Iris pigment epithelial cell (primary cell): ENCODE measurements at places on chromosomes 3 and 15.

DNA sequence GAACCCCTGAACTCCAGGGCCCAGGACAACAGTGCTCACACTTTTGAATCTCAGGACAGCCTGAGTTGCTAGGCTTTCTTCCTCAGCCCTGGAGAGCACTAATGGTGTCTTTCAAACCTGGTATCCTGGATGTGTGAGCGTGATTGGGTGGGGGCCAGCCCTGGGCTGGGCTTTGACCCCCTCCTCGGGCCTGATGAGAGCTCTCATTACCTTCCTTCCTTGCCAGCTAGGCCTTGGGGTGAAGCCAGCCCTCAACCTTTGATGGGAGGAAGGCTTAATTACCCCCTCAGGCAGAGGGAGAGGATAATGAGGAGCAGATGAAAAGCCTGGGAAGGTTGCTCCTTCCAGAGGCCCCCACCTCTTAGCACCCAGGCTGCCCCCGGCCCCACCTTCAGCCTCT, 31.1 kb upstream of the INSYN1 start:
- DNase-seq, result no peak

DNA sequence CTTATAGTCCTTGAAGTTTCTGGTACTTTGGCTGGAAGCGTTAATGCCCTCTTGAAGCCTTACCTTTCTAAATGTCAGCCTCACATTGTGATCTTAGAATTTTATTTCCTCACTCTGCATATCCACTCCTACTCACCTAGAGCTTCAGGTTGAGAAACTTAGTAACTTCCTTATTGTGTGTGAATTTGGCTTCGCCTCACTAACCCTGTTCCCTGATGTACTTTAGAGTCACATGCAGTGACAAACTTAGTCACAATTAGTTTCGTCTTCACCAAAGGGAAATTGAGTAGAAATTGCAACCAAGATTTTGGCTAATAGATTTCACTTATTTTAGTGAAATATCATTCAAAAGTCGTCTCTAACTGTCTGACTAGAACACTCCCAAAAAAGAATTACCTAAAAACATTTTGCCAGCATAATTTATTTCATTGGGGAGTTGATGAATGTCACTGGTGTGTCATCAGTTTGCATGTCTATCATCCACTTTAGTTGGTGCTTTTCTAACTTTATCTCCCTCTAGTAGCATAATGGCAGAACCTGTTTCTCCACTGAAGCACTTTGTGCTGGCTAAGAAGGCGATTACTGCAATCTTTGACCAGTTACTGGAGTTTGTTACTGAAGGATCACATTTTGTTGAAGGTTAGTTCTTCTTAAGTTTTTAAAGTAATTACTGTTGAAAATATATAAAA, 960 bp downstream of the MFN1 start:
- DNase-seq, result no peak

DNA sequence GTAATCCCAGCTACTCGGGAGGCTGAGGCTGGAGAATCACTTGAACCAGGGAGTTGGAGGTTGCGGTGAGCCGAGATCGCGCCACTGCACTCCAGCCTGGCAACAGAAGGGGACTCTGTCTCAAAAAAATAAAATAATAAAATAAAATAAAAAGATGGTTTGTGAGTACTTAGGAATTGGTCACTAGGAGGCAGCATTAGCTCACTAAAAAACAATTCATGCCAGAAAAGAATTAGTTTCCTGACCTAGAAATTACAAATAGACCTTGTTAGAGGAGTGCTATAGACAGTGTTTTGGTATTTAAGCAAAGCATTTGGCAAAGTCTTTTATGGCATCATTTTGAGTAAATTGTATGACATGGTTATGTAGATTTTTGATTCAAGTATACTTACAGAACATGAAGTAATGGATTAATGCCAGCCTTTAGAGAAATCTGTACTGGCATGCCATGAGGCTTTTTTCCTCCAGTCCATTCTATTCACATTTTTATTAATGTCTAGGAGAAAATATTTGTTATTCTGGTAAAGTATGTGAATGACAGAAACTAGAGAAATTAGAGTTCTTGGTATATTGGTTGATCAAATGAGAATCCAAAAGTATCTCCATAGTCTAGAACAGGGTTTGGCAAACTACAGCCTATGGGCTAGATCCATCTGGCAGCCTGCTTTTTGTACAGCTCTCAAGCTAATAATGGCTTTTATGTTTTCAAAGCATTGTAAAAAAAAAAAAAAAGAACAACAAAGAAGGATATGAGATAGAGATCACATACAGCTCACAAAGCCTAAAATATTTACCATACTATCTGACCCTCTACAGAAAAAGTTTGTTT, 81.6 kb downstream of the LRRC49 start:
- DNase-seq, result peak; percentile 71

- DNase-seq, result no peak
Observed at GRCh38 chr3:100720426-100720825, 11.1 kb downstream of the TFG start.

DNA sequence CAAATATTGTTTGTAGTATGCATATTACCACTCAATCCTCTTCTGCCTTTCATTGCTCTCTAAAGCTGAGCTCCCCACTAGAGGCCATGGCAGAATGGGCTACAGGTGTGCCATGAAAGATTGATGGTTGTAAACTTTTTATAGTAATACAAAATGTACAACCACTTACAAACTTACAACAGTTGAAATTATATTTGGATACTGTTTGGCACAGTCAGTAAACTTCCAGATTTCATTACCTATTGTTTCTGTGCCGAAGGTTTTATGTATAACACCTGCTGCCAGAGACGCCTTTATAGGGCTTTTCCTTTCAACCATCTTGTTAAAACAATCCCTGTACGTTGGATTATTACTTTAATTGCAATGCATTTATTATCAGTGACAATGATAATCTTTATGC, 7.0 kb downstream of the ROPN1 start:
- no peak for DNase-seq

GRCh38 chr3:51953445-51953844, 1.7 kb upstream of the GPR62 start:
- peak; percentile 92 for DNase-seq

- DNase-seq, result no peak
Observed at GRCh38 chr15:34892963-34893591, 76.5 kb downstream of the AQR start.

DNA sequence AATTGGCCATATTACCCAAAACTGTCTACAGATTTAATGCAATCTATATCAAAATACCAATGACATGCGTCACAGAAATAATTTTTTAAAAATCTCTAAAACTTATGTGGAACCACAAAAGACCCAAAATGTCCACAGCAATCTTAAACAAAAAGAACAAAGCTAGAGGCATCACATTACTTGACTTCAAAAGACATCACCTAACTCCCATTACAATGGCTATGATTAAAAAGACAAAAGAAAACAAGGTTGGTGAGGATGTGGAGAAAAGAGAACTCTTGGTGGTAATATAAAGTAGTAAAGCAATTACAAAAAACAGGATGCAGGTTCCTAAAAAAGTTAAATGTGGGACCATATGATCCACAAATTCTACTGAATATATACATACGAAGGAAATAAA, 187.6 kb upstream of the CNTN6 start:
- DNase-seq, result no peak

DNA sequence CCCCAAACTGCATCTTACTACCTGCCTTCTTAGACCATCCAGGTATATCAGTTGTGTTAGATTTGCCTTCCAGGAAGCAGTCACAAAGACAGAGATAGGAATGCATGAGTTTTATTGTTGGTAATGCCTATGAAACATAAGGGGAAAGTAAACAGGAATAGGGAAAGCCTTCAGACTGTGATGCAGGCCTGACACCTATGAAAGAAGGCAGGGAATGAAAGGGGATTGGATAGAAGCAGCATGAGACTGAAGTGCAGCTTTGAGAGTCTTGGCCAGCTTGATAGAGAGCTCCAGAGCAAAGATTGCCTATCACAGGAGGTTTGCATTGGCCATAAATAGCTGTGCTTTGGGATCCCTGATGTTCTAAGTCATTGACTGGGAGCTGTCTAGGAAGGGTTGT, 15.9 kb upstream of the HHLA2 start:
- DNase-seq, result no peak
